Suppressor macrophage (primary cell): ENCODE measurements at places on chromosomes 1 and 21.

DNA sequence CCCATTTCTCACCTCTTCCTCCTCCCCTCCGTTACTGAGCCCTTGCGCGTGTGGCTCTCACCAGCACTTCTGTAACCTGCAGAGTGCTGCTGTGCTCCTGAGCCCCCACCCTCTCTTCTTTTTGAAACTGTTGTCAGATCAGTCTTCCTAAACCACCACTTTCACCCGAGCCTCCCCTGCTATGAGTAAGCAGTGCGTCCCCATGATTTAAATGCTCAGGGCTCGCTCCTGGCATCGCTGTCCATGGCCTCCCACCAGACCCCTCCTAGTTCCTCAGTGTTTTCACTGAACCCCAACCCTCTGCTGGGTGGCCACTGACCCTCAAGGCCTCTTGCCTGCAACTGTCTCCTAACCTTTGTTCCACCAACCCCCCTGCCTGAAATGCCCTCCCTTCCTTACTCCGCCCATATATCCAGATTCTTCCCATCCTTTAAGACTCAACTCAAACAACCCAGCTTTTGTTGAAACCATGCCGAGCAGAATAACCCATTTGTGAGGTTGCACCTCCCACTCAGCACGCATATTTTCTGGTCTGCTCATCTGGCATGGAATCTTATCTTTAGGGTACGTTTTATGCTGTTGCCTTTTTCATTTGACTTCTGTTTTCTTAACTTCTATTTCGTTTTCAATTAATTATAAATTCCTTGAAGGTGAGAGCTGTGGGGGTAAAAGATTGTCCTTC is 64.5 kb upstream of the FAM3B start:
- DNase-seq = no peak

DNA sequence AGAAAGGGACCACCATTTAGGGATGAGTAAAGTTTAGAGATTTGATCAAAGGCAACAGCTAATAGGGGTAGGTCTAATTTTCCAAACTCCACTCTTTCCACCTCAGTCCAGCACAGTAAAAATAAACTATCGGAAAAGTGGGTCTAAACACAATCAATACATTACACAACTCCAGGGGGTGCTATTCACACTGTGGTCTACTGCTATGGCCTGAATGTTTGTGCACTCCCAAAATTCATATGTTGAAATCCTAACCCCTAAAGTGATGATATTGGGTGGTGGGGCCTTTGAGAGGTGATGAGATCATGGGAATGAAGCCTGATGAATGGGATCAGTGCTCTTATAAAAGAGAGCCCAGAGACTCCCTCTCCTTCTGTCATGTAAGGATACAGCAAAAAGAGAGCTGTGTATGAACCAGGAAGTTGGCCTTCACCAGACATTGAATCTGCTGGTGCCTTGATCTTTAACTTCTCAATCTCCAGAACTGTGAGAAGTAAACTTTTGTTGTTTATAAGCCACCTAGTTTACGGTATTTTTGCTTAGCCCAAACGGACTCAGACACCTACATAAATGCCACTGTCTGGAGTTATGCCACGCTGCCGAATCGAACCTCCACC is 193.9 kb downstream of the OMA1 start:
- DNase-seq = no peak

- DNase-seq = no peak
Observed at GRCh38 chr1:39895731-39896480, 5.8 kb downstream of the MYCL start.

DNA sequence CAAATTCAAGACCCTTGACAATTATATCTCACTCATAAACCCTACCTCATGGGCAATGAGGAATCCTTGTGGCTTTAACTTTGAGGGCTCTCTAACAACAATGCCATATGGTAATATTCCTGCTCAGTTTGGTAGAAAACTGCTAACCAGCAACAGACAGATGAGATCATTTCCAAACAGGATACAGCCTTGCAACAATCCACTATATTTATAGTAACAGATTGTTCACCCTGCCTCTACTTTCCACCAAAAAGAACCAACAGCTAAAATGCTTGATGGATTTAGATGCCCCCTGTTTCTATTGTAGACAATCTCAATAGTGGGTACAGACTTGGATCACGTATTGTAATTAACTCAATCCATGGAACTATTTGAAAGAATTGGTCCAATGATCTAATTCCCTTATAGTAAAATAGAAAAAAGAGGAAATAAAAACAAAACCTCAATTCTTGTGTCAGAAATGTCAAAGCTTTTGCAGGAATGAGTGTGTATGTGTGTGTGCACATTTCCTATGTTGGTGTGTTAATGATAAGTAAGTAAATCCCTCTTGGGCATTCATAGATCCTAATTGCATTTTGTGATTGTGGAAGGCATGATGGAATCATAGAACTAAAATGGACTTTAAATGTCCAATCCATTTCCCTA is 100.0 kb upstream of the EDEM3 start:
- DNase-seq = peak; percentile 69

DNA sequence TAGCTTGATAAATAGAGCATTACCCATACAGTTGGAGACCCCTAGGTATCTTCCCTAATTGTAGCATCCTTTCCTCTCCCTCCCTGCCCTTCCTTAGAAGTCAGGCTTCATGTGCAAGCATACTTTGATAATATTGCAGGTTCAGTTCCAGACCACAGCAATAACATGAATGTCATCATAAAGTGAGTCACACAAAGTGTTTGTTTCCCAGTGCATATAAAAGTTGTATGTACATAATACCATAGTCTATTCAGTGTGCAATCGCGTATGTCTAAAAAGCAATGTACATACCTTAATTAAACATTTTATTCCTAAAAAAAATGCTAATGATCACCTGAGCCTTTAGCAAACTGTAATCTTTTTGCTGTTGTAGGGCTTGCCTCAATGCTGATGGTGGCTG is 33.4 kb upstream of the KAZN start:
- no peak for DNase-seq

DNA sequence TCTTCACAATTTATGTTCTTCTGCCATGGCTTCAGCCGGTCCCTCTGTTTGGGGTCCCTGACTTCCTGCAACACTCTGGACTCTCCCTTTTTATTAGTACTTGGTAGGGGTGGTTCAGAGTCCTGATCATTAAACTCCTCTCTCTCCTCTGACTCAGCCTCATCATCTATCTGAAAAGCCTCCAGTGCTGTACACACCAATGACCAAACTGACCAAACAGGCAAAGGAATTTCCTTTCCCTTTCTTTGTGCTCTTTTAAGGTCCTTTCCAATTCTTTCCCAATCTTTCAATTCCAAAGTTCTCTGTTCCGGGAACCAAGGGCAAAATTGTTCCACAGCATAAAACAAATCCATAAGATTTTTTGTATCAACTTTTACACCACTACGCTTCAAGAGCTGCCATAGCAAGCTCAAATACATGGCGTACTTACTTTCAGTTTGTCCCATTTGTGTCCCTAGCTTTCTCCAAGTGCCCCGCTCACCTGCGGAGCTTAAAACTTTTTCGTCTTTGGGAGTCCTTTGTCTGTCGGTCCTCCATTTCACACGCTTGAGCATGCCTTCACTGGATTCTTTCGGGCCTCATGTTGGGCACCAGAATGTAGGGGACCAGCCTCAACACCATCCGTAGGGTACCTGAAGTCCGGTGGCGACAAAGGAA is 9.6 kb downstream of the DAP3 start:
- DNase-seq = no peak
